ENCODE measurements at places on chromosomes 4 and X.

GRCh38 chr4:77308843-77309242, 151.8 kb downstream of the CCNG2 start:
- peak; percentile 16 for DNase-seq

DNA sequence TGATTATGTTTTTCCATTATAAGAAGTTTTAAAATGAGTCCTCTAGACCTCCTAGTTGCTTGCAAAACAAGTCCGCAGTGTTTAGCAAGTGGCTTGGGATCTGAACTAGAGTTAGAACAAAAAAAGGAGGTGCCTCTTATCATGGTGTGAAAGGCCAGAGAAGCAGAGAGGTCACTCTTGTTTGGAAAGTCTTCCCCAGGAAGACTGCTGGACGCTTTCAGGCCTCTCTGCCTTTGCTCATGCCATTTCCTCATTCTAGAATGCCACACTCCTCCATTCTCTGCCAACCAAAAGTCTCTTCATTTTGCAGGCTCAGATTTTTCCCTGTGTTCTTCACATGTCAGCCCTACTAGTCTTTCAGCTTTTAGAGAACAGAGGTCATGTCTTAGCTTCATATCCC, 14.9 kb downstream of the PARM1 start:
- DNase-seq = no peak

GRCh38 chr4:54852054-54852453, 194.3 kb downstream of the KIT start:
- no peak for DNase-seq

- no peak for DNase-seq
Observed at GRCh38 chr4:95102162-95102790, 344.5 kb downstream of the BMPR1B start.

- peak; percentile 48 for DNase-seq
Observed at GRCh38 chr4:4872314-4872903, 12.9 kb downstream of the MSX1 start.

- peak; percentile 83 for DNase-seq
Observed at GRCh38 chr4:95058991-95059390, 301.2 kb downstream of the BMPR1B start.

GRCh38 chr4:72208421-72209075, 176.7 kb downstream of the NPFFR2 start:
- DNase-seq = no peak

DNA sequence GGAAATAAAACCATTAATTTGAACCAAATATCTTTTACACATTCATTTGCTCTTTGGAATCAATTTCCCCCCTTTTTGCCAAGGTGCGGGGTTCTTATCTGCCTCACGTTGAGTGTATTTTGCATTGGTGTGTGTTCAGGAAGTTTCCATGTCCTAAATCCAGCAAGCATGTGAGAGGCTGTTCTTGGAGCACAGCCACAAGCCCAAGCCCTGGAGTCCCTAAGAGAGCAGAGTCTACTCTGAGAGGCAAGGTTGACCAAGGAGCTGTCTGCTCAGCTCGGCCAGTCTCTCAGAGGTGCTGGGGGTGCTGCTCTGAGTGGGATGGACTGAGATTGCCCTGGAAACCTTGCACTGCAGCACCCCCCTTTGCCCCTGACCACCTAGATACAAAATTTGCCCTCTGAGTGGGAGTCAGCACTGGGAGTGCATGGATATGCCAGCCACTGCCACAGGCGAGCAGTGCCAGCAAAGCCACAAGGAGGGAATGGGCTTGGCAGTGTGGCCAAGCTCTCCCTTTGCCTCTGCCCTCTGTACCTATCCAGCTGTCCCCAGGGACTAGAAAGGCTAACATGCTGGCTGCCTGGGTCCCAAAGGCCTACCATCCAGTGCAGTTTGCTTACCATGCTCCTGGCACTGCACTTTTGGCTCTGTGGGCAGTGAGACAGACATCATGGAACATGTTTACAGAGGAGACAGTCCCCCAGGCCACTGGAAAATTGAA, 20.5 kb upstream of the FAM193A start:
- DNase-seq = no peak

DNA sequence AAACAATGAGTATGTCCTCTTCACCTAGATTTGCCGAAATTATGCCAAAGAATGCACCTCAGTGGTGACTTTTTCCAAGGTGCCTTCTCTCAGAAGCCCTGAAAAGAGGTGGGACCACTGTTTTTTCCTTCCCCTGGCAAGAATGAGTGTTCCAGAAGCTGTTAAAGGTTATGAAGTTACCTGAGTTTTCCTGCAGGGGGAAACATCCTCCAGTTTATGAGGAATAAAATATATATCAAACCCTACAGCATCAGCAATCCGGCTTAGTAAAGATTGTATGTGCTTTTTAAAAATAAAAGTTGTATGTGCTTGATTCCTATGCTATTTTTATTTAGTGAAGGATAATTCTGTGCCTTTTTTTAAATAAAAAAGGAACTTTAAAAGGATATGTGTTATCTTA, 73.3 kb downstream of the RBM46 start:
- peak; percentile 15 for DNase-seq

DNA sequence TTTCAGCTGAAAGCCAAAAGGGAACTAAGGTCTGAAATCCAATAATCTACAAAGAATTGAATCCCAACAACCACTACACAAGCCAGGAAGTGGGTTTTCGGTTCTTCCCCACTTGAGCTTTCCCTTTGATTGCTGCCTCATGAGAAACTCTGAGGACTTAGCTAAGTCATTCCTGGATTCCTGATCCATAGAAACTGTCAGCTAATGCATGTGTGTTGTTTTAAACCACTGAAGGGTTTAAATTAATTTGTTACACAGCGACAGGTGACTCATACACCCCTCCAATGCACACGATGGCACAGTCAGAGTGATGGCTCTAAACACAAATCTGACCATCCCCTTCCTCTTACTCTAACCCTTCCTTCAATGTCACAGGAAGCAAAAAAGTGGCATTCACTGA, 282.9 kb downstream of the RAB28 start:
- DNase-seq = no peak

DNA sequence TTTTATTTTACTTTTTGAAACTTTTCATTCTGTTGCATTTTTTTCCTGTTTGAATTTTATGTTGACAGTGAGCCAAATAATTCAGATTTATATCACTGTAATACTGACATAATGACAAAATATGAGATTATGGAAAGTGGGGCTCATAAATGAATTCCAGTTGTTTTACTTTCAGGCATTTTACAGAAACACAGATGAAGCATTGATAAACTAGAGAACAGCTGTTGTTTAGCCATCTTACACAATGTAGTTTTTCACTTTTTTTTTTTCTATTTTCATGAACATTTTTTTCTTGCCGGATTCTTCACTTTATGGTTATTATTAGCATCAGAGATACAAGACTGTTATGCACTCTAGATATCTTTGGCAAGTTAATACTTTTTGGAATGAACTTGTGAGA, 91.7 kb upstream of the PAQR3 start:
- DNase-seq = no peak

GRCh38 chrX:109535578-109535977, 1.1 kb upstream of the NXT2 start:
- no peak for DNase-seq

DNA sequence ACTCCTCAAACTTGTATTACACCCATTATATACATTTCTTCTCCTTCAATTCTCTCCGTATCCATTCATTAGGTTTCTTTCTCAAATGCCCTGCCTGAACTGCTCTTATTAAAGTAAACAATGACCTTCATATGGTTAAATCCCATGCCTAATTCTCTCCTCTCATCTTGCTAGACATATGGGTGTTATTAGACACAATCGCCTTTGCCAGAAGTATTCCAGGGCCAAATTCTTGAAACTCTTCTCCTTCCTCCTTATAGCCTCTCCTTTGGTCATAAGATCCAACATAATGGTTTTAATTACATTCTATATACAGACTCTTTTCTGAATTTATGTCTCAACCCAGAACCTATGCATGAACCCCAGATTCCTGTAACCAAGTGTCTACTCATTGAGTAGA, 4.8 kb downstream of the ANXA10 start:
- no peak for DNase-seq

DNA sequence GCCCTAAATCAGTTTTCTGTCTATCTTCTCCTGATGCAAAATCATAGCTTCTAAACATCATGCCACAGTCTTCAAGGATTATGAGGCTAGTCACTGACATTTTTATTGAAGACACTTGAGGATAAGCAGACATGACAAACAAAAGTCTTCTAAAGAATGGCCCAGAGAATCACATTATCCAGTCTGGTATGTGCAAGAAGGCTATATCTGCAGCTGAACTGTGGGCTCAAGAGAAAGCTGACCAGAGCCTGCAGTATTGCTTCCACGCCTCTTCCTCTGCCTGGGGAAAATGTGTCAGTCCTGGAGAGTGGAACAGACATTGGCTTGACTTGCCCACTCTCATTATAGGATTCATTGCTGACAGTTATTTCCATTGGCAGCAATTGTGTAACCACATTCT, 553.5 kb downstream of the SPOCK3 start:
- no peak for DNase-seq

GRCh38 chr4:153513596-153513995, 47.4 kb downstream of the TMEM131L start:
- no peak for DNase-seq

- no peak for DNase-seq
Observed at GRCh38 chr4:25457053-25457715, 80.1 kb downstream of the ANAPC4 start.

DNA sequence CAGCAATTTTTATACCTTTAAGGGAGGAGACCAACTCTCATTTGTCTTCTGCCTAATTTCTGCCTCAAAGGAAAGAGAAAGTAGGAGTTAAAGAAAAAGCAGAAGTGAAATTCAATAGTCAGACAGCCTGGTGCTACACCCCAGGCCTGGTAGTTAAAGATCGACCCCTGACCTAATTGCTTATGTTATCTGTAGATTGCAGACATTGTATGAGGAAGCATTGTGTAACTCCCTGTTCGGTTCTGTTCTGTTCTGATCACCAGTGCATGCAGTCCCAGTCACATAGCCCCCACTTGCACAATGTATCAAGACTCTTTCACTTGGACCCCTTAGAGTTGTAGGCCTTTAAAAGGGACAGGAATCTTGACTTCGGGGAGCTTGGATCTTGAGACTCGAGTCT, 335.9 kb upstream of the AR start:
- DNase-seq = no peak

DNA sequence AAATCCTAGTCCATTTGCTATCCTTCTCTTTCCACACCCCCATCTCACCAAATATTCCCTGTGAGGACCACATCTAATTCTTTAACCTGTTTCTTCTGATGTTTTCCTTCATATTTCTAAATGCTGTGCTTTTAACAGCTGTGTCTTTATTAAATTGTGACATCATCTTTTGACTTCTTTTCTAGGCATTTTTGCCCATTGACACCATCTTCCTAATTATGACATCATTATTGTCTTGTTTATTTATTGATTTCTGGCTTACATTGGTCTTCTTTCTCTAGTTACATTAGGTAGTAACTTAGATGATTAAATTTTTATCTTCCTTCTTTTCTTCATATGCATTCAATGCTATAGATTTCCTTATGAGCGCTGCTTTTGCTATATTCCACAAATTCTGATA, 175.8 kb upstream of the PDE5A start:
- no peak for DNase-seq

GRCh38 chrX:69430785-69431184, 73.3 kb upstream of the NALF2 start:
- peak; percentile 1 for DNase-seq

- DNase-seq = no peak
Observed at GRCh38 chrX:39843318-39843717, 254.4 kb downstream of the BCOR start.

DNA sequence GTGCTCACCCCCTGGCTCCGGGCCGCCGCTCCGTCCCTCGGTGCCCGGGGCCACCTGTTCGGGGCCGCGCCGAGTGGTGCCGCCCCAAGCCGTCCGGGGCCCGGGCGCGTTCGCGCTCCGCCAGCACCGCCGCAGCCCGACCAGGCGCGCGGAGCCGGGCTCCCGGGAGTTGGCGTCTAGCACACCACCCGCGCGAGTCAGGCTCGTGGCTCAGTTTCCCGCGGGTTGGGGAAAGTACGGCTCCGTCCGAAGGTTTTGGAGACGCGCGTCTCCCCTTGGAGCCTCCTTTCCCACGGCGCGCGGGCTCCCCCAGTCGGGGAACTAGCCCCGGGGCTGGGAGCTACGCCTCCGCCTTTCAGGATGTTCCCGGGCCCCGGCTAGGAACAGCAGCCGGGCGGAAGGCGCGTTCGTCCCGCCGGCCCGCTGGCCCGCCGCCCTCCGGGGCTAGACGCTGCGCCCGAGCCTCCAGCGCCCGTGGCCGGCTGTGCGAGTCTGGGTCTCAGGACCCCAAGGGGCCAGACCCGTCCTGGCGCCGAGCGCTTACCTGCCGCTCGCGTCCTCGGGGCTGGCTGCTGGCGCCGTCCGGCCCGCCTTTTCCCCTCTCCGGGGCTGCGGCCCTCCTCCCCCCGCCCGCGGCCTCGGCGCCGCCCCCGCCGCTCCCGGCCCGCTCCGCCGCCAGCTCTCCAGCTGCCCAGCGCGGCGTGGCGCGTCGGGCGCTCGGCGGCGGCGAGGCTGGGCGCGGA, at the start of gene ADGRG2:
Gene ADGRG2, minus strand, starts transcription at position 571 of the 743 bp plus-strand sequence. CDS start 53,634 bp downstream, outside the sequence.
- DNase-seq = peak; percentile 60

DNA sequence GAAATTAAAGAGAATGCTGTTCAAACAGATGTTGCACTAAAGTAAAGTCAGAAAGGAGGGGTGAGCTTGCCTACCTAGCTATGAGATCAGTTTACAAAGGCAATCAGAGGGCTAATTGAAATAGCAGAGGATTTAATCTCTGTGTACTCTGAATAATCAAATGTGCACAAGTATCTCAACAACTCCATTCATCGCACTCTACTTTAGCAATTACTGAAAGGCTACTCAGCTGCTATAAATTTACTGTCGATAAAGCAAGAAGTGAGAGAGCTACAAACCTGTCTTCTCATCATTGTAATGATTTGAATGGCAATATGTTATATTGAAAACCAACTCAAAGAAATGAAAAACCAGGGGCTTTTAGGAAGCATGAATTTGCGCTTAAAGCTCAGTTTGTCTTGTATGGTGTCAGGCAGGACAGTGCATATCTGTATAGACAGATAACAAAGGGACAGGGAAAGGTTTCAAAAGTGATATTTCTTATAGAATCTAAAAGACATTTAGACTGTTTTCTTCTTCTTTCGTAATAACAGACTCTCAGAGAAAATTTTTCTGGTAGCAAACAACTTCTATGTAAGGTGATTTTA, 34.8 kb downstream of the GC start:
- no peak for DNase-seq

DNA sequence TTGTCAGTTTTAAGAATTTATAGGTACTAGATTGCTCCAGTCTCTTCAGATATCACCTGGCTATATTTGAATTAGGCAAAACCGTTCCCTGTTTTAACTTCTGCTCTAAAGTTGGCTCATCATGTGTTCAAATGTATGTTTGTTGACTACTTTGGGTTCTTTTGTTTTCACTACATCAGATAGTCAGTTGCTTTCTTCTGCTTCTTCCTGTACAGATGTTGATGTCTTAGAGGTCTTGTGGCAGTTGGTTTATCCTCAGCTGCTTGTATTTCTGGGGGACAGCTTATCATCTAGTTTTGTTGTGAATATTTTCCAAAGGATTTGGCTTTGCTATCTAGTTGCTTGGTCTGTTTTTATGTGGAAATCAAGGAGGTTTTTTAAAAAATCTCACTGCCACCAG, 28.0 kb downstream of the TBC1D19 start:
- DNase-seq = no peak

- no peak for DNase-seq
Observed at GRCh38 chrX:128928636-128929035, 594.7 kb downstream of the SMARCA1 start.

Measured in eye (tissue), 1 donor.